Fibroblast of the conjunctiva (primary cell): ENCODE measurements at places on chromosomes 11 and 22.

DNA sequence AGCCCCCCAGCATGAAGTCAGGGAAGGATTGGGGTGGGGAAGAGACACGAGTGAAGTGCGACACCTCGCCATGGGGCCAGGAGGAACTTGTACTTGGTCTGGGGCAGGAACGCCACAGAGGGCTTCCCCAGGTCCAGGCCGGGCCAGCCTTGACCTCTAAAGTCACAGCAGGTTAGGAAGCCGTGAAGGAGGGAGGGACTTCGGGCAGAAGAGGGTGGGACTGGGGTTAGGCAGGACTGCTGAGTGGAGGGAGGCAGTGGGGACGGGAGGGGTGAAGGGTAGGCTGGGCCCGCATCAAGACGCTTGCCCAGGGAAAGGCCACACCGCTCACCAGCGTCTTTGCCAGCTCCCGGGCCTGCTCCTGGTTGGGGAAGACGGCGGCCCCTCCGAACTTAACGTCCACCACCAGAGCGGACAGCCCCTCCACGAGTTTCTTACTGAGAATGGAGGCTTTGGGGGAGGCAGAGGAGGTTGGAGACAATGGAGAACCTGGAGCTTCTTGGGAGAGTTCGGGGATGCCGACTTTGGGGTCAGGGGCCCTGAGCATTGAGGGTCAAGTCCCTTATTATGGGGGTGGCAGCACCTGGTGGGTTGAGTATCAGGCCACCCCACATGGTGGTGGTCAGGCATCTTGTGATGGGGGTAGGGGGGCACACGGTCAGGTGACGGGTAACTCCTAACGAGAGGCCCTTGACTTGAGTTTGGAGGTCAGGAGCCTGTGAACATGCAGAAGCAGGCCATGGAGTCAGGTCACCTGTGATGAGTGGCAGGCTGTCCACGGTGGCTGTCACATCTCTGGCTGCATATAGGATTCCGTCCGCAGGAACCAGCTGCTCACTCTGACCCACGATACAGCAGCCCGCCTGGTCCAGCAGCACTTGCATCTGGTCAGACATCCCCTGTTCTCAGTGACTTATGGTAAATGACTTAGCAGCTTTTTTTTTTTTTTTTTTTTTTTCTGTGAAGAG, 1.7 kb upstream of the SCO2 start:
- DNase-seq: peak; percentile 44

GRCh38 chr11:57172031-57172430, 9.7 kb upstream of the LRRC55 start:
- DNase-seq: no peak

GRCh38 chr11:19642185-19643158, 70.2 kb upstream of the NAV2 start:
- no peak for DNase-seq

DNA sequence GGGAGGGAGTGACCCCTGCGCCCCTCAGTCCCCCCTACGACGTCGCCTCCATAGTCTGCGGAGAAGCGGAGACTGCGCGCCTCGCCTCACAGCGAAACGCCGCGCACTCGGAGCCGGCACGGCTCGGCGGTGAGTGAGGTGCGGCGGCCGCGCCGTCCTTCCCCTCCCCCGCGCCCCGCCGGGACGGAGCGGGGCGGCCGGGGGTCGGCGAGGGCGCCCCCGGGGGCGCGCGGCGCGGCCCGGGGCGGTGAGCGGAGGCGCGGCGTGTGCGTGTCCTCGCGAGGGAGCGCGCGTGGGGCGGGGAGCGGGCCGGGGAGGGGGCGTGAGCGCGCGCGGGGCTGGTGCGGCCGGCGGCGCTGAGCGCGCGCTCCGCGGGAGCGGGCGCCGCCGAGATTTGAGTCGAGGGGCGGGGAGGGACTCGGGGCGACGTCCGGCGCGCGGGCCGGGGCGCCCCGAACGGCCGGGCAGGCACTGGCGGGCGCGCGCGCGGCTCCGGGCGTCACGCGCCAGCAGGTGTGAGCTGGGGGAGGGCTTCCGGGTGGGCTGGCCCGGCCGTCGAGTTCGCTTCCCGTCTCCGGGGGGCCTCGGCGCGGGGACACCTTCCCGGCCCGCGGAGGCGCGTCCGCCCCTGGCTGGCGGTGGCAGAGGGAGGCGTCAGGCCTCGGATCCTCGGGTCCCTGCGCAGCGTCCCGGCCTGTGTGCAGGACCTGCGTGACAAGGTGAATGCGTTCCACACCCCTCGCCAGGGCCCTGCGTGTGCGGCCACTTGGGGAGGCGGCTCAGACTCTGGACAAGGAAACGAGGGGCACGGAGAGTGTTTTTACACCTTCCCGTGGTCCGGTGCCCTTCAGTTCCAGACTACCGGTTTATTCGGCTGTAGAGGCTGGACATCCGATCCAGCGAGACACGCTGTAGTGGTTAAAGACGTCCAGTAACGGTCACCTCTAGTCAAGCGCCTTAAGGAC, 50.4 kb downstream of the FAM83F start:
- DNase-seq: no peak

DNA sequence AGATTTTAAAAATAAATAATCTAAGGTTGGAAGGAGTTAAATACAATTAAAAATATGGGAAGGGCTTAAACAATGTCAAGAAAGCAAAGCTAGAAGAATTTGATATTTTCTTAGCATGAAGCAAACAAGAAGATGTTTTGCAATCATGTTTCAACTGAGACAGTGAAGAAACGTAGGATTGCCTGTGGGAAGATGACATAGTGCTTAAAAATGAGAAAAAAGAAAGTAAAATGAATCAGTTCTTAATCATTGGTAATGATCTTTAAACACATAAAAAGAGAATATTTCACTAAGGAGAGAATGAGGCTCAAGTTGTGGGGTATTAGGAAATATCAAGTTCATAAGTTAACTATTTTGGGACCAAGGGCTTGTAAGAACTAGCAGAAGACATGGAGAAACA, 855.0 kb downstream of the METTL15 start:
- peak; percentile 18 for DNase-seq

- no peak for DNase-seq
Observed at GRCh38 chr11:44032299-44033085, 15.3 kb upstream of the ACCSL start.

DNA sequence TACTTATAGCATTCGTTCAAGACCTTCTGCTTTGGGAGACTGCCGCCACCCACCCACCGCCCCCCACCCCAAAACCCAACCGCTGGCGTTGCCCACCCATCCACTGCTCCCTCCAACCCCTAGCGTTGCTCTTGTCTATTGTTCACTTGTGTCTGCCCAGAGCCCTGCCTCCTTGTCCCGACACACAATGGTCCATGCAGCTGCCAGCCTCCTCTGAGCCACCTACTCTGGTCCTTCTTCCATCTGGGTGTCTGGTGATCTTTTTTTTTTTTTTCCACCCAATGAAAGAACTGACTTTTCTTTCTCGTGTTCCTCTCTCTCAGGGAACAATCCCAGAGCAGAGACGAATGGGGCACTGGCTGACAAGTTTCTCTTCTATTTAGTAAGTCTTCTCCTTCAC, 256.0 kb upstream of the SESN3 start:
- DNase-seq: no peak

- peak; percentile 8 for DNase-seq
Observed at GRCh38 chr11:104713401-104713800, 184.9 kb downstream of the CASP12 start.
